WTC11 (cell line): ENCODE measurements at places on chromosomes 1 and 21. TPM values are rescaled to one million over a fixed set of nuclear protein-coding genes. Genes with fewer than 3 reads are reported as not detected.

GRCh38 chr1:13516606-13517005 lies 2.8 kb upstream of the LRRC38 start:
- no peak for DNase-seq

DNA sequence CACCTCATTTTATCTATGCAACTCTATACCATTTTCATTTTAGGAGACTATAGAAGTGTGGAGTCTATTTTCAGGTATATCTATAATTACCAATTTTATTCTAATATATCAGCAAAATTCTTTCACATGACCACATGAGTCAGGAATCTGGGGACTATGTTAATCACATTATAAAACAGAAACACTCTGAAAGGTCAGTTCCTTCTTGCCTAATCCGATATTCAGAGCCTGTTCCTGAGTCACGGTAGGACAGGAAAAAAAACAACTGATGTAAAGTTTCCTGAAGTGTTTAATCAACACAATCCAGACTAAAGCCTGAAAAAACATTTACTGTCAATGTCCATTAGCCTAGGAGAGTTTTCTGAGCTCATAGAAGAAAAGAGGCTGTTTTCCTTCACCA lies 1902.3 kb downstream of the NCAM2 start:
- no peak for DNase-seq

DNA sequence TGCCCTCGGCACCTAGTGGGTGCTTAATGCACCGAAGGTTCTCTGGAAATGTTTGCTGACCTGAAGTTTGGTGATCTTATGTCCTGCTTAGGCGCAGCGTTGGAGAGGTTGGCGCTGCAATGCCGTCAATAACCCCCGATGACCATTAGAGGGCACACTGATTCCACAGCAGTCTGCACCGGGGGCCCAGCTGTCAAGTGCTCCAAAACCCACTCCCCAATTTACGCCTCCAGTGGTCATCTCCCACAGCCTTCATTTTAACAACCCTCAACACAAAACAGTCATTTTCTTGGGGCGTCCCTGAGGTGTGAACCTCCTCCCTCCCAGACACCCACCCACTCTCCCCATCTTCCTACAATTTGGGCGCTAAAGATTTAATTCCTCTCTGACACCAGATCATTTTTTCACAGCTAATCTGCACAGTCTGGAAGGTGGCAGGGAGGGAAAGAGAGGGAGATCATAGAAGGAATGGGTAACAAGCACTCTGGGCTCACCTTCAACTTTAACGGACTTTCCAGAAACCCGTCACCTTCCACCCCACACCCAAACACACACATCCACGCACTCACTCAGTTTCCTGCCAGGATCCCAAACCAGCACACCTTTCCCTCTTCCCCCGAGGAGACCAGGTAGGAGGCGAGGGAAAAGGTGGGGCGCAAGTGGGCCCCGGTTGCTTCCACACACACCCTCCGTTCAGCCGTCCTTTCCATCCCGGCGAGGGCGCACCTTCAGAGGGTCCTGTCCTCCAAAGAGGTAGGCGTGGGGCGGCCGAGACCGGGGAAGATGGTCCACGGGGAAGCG lies 570 bp upstream of the NPR1 start:
- DNase-seq = peak; percentile 78

DNA sequence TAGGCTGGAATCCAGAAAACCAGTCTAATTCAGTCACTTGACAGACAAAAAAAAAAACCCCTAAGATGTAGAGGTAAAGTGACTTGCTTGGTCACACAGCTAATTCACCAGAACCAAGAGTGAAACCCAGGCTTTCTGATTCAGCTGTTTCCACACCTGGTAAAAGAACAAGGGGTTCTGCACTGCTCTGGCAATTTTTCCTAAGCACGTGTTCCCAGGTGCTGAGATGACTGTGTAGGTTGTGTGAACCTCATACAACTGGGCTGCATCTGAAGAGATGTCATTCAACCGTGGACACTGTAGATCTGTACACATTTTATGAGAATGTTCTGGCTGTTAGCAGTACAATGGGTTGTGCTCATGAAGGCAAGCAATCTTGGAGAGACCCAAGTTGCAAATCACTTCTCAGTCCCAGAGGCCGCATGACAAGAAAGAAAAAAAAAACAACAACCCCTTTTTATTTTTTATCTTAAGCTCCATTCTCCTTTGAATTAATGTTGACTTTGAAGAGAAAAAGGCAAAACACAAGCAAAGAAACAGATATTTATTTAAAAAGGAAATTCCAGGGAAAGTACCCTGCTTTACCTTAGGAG lies 95.4 kb downstream of the INTS7 start:
- DNase-seq = no peak

DNA sequence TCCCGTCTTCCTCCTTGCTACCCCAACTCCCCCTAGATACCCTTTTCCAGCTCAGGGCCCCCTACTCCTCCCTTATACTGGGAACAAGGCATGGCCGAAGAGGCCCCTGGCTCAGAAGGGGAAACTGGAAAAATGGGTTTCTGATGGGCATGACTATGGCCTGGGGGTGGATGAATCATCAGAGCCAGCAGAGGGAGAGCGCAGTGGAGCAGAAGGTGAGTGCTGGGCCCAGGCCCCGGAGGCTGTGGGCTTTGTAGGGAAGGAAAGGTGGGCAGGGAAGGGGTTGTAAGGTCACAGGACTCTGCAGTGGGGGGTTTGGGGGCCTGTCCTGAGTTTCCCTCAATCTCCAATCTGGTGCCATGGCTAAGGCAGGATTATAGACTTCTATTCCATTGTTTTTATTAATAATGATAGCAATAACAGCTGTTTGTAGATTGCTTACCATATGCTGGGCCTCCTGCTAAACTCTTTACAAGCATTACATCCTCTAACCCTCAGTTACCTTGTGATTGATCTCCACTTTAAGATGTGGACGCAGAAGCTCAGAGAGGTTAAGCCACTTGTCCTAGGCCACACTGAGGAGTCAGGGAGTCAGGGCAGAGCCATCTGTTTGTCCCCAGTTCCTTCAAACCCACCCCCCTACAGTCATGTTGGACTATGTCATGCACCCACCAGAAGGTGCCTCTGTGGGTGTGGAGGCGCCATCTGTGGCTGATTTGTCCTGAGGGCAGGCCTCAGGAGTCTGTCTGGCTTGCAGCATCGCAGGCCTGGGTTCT lies 36.2 kb upstream of the ZNF362 start:
- DNase-seq = no peak

Gene ARHGEF10L
- total RNA-seq = 32.4 to 34.6 TPM (median 34.4 TPM) in 3 replicates

GRCh38 chr1:29939079-29939478 lies 702.8 kb downstream of the PTPRU start:
- DNase-seq = no peak

Gene ASTN1
- 3.4 to 5.0 TPM (median 4.7 TPM) in 3 replicates for total RNA-seq

Gene OR6K3
- not detected in 3 replicates for total RNA-seq

DNA sequence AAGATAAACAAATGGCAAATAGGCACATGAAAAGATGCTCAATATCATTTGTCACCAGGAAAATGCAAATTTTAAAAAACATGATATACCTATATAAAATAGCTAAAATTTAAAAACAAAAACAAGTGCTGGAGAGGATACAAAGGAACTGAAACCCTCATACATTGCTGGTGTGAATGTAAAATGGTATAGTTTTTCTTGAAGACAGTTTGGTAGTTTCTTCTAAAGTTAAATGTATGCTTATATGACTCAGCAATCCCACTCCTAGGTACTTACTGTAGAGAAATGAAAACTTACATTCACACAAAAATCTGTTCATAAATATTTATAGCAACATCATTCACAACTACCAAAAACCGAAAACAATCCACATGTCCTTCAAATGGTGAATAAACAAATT lies 11.2 kb downstream of the TAF12 start:
- no peak for DNase-seq

- DNase-seq = no peak
These were observed 14.7 kb downstream of the ENO1 start for GRCh38 chr1:8863794-8864233.

DNA sequence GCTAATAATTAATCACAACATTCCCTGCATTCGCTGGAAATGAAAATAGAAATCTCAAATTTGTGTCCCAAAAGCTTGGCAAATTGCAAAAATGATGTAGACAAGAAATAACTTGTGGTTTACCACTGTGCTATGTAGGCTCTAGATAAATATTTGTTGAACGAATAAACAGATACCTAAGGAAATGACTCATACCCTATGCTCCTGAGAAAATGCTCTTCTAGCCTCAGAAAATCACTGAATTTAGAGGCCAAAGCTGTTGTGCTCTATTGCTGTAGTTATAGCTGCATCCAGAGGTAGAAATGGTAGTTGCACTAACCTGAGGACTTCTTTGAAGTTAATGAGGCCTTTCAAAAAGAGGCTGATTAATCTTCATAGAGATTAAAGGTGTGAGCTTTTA lies 142.0 kb upstream of the ZNHIT6 start:
- DNase-seq = no peak

Gene TMPRSS15
- total RNA-seq = not detected in 3 replicates

DNA sequence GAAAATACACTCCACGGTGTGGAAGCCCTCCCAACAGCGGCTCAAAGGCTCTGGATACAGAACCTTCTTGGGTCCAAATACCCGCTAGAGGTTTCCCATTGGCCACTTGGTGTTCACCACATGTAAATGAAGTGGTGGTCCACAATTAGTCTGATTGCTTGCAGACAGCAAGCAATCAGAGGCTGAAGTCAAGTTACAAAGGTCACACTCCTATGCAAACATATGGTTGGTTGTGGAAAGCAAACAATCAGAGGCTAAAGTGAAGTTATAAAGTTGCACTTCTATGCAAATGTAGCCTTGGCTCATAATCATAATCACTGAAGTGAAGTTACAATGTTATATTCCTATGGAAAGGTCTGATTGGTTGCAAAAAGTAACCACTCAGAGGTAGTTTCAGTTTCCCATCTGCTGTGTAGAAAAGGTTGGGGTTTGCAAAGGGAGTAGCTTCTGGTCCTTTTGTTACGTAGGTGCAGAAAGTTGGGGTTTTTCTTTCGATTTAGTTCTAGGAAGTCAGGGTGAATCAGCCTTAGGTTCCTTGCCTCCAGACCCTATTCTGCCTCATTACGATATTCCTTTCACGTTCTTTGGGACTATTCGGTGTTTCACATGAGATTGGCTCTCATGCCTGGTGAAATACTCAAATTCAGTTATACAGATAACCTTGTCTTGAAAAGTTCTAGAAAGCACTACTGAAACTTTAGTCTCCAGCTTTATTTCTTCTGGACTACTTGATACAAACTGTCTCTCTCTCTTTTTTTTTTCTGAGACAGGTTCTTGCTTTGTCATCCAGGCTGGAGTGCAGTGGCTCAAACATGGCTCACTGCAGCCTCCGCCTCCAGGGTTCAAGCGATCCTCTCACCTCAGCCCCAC lies 36.7 kb upstream of the MTF2 start:
- no peak for DNase-seq

- no peak for DNase-seq
These were observed 27.7 kb downstream of the EPS15 start for GRCh38 chr1:51491166-51491981.

DNA sequence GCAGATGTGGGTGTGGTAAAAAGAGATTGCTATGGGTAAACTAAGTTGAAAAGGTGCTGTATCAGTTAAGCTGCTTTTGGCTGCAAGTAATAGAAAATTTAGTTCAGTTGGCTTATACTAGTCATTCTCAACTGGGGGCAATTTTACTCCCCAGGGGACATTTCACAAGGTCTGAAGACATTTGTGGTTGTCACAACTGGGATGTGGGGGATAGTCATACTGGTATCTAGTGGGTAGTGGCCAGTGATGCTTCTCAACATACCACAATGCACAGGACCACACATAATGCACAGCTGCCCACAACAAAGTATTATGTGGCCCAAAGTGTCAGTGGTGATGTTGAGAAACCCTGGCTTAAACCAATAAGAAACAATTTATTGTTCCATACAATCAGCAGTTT lies 31.4 kb downstream of the SERTAD4 start:
- no peak for DNase-seq

DNA sequence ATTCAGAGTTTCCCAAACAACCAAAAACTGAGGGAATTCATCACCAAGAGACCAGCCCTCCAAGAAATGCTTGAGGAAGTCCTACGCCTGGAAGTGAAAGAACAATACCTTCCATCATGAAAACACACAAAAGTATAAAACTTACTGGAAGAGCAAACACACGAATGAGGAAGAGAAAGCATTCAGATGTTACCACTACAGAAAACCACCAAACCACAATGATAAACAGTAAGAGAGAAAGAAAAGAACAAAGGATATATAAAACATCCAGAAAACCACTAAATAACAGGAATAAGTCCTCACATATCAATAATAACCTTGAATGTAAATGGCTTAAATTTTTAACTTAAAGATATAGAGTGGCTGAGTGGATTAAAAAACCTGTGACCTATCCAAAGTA lies 58.5 kb upstream of the BCL10 start:
- DNase-seq = no peak
